Fibroblast of pulmonary artery (primary cell): ENCODE measurements at places on chromosomes 2 and 18.

- DNase-seq: no peak
Observed at GRCh38 chr18:2794159-2794558, 52.6 kb upstream of the EMILIN2 start.

GRCh38 chr2:179233626-179234430, 30.8 kb downstream of the SESTD1 start:
- DNase-seq: no peak

GRCh38 chr18:22221350-22221749, 52.0 kb downstream of the GATA6 start:
- no peak for DNase-seq

DNA sequence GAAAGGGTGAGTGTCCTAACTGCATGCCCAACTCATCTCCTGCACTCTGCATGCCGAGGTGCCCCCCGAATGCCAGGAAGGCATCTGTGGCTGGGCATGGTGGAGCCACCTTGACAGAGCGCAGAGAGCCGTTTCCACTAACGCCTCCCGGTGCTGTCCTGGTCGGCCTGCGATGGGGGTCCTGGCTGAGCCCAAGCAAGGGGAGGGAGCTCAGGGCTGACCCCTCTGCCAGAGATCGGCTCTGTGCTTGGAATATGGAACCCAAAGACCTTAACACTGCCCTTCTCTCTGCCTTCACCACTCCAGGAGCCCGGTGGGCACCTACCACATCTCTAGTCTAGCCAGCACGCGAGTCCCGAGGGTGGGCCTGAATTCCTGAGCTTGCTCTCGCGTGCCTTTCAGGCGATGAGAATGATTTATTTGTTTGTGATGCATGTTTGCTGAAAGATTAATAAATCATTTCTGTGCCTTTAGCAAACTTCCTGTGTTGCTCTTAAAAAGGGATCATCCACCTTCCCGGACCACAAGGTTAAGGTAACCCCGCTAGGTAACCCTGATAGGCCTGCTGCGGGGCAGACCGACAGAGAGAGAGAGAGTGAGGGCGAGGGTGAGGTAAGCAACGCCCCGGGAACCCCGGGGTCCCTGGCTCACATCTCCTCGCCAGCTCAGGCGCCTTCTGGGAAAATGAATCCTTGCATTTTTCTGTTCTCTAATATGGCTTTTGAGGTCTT, 35.3 kb downstream of the PDIA6 start:
- DNase-seq: no peak

GRCh38 chr2:27501042-27501441, 4.4 kb downstream of the GCKR start:
- DNase-seq: no peak

DNA sequence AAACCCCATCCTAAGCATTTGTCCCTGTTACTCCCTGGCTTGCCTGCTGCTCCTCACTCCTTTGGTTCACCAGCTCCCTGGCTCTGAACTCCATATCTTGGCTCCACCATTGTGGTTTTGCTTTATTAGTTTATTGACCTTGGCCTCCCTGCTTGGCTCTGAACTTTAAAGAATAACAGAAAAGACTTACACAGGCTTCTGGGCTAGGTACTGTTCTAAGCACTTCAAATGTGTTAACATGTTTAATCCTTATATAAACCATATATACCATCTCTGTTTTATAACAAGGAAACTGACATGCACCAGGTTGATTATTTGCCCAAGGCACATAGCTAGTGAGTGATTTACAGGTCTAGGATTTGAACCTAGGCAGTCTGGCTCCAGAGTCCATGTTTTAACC, 149.7 kb upstream of the CAPN13 start:
- no peak for DNase-seq

DNA sequence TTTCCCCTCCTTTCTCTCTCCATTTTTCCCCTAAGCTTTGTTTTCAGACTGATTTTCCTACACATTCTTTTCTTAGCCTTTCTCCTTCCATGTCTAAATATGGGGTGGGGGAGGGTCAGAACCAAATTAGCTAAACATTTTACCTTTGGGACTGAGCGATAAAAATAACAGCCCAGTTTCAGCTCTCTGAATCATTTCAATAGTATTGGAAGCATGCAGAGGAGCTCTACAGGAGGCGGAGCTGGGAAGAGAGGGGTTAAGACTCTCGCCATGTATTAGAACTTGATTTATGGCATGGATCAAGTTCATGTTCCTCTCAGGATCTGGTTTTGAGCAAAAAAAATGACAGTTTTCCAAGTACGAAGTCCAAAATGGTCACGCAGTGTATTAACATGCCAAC, 109.1 kb downstream of the CPO start:
- no peak for DNase-seq

DNA sequence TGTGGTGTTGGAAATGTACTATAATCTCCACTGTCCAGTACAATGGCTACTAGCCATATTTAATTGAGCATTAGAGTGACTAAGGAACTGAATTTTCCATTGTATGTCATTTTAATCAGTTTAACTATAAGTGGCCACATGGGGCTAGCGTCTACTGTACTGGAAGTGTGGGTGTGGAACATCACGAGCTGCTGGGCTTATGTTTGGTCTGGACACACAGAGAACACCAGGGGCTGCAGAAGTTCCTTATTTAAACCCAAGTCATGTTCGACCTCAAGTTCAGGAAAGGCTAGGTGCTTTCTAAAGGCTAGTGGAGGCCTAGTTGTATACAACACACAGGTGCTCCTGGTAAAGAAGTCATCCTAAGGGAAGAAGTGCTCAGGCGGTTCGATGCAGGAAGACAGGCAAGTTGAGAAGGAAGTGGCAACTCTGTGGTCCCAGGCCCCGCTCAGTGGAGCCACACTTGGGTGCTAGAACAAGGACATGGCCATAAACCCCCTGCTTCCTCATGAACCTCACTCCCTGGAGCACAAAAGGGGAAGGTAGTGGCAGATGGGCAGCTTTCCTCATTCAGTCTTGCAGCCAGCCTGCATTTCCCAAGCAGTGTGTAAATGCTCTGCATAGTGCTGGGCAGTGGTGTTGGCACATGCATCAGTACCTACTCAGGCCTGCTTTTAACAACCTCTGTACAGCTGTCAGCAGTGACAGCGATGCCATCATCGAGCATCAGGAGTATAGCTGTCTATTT, 13.3 kb downstream of the LGALSL start:
- no peak for DNase-seq

- no peak for DNase-seq
Observed at GRCh38 chr18:12305930-12306629, 2.0 kb upstream of the TUBB6 start.
